ENCODE measurements at places on chromosomes 12 and 14. TPM values are rescaled to one million over a fixed set of nuclear protein-coding genes. Genes with fewer than 3 reads are reported as not detected.

DNA sequence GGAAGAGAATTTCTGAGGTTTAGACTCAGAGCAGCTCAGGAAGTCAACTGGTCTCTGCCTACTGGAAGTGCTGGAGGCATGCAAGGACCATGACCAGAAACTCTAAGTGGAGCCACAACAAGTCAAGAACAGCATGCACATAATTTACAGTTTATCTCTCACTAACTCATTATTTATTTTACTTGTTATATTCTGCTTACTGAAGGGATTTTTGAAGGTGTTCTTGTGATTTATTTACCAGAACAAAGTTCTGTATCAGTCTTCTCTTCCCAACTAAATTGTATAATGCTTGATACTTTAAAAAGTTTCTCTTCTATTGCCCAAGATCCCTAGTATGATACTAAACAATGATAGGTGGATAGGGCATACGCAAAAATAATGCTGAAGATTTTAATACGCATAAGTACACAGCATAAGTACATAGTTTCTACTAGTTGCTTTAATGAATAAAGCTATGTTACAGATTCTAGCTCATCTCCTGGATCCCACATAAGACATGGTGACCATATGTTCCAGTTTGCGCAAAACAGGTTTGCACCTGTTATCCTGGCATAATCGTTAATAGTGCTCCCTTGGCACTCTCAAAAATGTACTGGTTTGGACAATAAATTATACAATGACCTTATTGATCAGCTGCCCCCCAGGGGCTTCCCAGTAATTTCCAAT is 11.6 kb upstream of the SPTB start:
- no peak for DNase-seq

GRCh38 chr12:31117203-31118011 is 43.7 kb downstream of the DDX11 start:
- DNase-seq, result no peak

- peak; percentile 72 for DNase-seq
Measured at GRCh38 chr12:48973941-48974673, 2.6 kb upstream of the WNT10B start.

- no peak for DNase-seq
Measured at GRCh38 chr12:41277100-41277945, 89.2 kb downstream of the PDZRN4 start.

Gene TBPL2
- total RNA-seq, result not detected

- DNase-seq, result no peak
Measured at GRCh38 chr12:71024827-71025226, 104.3 kb upstream of the PTPRR start.

DNA sequence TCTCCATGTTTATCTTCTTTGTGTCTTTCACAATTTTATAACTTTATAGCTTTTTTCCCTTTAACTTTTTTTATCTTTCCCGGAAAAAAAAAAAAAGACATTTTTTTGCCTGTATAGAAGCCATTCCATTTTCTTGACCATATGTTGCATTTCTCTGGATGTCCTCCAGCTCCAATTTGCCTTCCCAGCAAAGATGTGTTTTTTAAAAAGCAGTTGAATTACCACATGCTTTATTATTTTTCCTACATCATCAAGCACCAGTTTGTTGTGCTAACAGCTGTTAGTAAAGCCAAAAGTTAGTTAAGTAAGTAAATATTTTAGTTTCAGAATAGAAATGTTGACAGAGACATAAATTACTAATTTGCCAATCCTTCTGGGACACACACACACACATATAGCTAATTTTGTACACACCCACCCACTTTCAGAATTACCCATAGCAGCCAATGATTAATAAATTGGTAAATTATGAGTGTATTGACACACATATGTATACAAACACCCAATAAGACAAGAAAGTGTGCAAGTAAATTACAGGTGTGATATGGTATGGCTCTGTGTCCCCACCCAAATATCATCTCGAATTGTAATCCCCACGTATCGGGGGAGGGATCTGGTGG is 118.3 kb downstream of the SLC38A6 start:
- no peak for DNase-seq

Gene ART4
- total RNA-seq, result 1.8 TPM

DNA sequence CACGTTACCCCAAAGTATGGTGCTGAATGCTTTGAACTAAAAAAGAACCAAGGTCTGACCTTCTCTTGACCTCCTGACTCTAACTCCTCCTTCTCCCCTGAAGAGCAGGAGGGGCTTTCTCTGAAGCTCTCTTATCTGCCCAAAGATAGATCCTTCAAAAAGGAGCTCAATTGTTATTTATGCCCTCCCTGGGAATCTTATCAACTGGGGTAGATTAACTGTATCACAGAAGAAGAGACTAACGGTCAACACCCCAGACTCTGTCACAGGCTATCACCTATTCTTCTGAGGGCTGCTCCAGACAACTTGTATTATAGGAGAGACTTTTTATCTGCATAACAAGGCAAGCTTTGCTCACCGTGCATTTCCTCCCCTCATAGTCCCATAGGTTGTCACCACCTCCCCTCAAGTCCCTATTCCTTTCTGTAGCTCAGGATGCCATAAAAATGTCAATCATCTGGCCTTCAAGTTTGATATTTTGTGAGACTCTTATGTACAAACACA is 86.6 kb downstream of the PAPLN start:
- no peak for DNase-seq

- no peak for DNase-seq
Measured at GRCh38 chr12:88946372-88946997, 366.2 kb upstream of the KITLG start.

Gene PLXNC1
- 2.0 TPM for total RNA-seq

GRCh38 chr14:88706425-88706824 is 86.3 kb downstream of the EML5 start:
- DNase-seq, result no peak

DNA sequence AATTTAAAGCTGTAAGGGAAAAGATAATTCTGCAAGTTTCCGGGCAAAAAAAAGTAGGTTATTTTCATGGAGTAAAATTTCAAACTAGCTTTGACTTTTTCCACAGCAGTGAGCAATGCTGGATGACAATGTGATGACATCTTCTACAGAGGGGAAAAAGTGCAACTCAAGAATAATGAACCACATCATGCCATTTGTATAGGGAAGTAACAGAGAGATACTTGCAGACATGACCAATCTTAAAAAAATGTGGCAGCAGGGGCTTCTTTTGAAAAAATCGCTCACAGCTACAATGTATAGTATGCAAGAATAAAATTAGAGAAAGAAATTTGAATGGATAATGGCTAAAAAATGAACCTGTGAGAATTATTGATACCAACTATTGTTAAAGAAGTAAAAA is 115.5 kb downstream of the DHRS2 start:
- DNase-seq, result no peak

Gene MDGA2
- 0.36 TPM for total RNA-seq

Gene KCNJ8
- total RNA-seq, result 18.0 TPM

DNA sequence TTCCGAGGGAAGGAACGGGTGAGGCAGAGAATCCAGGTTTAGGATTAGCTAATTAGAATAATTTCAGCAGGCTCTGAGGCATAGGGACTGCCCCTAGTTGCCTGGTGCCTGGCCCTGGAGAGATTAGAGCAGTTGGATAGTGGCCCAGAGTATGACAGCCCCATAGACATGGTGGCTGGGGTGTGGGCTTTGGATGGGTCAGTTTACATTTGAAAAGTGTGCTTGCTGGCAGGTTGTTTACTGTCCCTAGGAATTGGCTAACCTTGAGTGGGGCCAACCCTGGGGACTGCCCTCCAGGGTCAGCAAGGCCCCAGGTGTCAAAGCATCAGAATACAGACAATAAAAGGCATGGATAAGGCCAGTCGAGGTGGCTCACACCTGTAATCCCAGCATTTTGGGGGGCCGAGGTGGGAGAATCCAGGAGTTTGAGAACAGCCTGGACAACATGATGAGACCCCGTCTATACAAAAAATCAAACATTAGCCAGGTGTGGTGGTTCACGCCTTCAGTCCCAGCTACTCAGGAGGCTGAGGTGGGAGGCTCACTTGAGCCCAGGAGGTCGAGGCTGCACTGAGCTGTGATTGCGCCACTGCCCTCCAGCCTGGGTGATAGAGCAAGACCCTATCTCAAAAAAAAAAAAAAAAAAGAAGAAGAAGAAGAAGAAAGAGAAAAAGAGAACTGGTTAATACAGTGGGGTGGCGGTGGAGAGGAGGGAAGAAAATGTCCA is 182.3 kb upstream of the PWP1 start:
- DNase-seq, result no peak

- no peak for DNase-seq
Measured at GRCh38 chr12:54870617-54871016, 16.3 kb downstream of the MUCL1 start.

Gene CLMN
- 9.1 TPM for total RNA-seq

Gene CTDSP2
- total RNA-seq, result 140 TPM

GRCh38 chr12:11801643-11802042 is 152.2 kb downstream of the ETV6 start:
- no peak for DNase-seq

DNA sequence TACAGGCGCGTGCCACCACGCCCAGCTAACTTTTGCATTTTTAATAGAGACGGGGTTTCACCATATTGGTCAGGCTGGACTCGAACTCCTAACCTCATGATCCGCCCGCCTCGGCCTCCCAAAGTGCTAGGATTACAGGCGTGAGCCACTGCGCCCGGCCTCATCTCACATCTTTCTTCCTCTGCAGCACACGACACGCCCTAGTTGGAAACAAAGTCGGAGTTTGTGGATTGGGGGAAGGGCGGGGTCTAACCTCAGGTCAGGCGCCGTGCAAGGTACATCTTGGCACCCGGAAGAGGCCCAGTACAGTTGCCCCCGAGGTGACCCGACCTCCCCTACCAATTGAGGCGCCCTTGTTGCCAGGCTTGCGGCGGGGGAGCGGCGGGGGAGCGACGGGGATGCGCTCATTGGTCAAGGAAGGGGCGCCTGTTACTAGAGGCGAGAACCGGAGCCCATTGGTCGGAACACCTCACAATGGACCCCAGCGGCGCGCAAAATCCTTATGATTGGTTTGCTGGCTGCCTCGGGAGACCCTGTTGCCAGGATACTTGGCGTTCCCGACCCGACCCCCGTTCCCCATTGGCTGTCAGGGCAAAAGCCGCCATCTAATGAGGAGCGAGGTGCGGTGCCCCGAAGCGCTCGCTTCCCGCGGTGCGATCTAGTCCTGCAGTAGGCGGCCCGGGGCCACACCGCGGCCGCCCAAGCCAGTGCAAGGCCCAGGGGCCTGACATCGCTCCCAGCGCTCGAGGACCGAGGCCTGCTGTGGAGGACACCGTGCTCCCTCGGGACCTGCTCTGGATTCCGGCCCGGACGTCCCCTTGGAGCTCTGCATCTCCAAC is at the start of gene REC8:
REC8 (plus strand) TSS at position 659 of the 839 bp plus-strand sequence. CDS start 473 bp downstream, outside the sequence.
- peak; percentile 95 for DNase-seq

DNA sequence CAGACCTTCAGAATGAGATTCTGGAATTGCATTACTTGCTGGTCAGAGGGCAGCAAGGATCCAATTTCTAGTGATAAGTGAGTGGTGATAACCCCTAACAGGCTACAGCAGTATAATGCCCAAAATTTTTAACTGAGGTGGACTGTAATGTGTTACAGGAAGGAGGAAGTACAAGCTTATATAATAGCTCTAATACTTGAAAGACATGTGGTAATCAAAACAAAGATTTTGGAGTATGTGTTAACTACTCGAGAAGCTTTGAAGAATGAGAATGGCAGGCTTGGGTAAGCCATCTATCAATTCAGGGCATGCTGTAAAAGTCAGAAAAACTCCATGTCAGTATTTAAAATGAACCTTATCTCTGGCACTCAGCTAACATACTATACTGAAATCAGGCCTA is 70.5 kb downstream of the ANKS1B start:
- no peak for DNase-seq
